Endothelial cell of umbilical vein (primary cell): ENCODE measurements at places on chromosomes 6 and 20. TPM values are rescaled to one million over a fixed set of nuclear protein-coding genes. Genes with fewer than 3 reads are reported as not detected.

RRP36 gene
- 103 TPM in 2 replicates for total RNA-seq

DNA sequence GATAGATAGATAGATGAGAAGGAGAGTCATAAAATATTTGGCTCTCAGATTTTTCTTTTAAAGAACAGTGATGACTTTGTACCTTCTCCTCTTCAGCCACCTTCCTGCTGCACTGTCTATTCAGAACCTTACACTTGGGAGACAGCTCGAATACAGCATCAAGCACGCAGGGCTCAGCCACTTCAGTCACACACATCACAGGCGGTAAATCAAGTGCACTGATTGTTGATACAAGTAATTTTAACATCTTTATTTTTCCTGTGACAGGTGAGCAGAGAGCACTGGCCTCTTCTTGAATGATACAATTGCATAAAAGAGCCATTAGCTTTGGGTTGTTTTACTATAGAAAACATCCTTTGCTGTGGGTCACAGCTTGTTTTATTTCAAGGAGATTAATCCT is 1118.5 kb upstream of the EYS start:
- no peak for DNase-seq

LY86 gene
- total RNA-seq: not detected in 2 replicates

- no peak for DNase-seq
These were observed 46.3 kb downstream of the MCM8 start for GRCh38 chr20:5996765-5997164.

CNBD2 gene
- total RNA-seq: 4.9 and 5.3 TPM in 2 replicates
